Renal cortical epithelial cell (primary cell): ENCODE measurements at places on chromosomes 2 and 18. TPM values are rescaled to one million over a fixed set of nuclear protein-coding genes. Genes with fewer than 3 reads are reported as not detected.

GRCh38 chr2:240259924-240260529 lies 119.6 kb upstream of the OTOS start:
- no peak for DNase-seq

- peak; percentile 43 for DNase-seq
Measured at GRCh38 chr18:45517181-45517741, 98.0 kb upstream of the SLC14A2 start.

- no peak for DNase-seq
Measured at GRCh38 chr2:47256416-47257087, 101.4 kb upstream of the STPG4 start.

DNA sequence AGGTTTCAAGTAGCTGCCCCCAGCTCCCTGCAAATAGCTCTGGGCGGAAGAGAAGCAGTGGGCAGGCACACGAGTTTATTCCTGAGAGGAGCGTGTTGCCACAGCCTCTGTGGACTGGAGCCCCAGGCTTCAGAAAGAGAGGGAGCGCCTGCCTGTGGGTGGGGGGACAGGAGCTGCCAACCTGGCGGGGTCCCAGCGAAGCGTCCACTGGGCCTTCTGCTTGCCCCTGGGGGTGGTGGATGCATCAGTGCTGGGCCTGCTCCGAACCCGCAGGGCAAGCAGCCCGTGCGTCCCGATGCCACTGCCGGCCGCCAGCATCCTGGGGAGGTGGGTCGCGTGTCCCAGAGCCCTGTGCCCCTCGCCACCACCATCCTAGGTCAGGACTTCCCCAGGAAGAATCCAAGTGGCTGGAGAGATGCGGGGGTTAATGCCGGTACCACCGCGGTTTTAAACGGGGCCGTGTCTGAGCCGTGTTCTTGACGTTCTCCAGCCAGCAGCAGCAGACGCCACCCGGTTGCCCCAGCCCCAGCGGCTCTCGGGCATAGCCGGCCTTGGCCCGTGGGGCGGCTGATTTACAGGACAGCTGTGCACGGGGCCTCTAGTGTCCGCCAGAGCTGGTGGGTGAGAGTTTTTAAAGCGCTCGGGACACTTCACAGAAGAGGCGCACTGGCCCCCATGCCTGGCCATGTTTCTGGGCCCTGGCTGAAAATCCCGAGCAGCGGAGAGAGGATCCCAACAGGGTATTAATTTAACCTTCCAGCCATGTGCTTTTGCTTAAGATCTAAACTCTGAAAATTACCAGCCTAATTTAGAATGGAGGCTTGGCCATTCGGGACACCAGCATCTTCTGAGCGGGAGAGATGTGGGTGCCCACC lies 84.7 kb downstream of the NFATC1 start:
- no peak for DNase-seq

DNA sequence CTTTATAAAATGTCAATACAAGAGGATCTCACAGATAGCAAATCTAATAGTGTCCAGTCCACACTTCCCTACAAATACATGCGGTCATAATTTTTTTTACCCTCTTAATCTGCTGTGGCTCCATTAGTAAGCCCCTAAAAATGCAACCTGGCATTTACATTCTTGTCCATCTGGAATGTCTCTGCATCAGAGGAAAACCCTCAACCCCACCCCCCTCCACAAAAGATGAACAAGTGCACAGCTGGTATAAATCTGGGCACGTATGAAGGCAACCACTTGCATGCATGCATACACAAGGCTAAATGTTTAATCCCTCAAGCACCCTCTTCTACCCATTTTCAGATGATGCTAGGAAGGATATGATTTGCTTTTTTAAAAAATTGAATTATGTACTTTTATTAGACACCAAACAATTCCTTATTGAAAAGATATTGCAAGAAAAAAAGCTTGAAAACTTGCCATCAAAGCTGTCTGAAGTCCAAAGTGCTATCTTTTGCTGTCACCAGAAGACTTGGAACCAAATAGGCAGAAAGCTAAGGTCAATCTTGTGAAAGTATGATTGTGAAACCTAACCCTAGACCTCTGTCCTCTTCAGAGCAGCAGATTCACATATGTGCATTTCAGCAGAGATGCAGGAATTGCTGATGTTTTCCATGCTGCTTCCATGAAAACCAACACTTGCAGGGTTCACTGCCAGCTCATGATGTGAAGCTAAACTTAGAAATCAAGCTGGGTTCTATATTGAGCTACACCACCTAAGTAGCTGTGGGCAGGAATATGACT lies 39.0 kb downstream of the IRS1 start:
- peak; percentile 53 for DNase-seq

DNA sequence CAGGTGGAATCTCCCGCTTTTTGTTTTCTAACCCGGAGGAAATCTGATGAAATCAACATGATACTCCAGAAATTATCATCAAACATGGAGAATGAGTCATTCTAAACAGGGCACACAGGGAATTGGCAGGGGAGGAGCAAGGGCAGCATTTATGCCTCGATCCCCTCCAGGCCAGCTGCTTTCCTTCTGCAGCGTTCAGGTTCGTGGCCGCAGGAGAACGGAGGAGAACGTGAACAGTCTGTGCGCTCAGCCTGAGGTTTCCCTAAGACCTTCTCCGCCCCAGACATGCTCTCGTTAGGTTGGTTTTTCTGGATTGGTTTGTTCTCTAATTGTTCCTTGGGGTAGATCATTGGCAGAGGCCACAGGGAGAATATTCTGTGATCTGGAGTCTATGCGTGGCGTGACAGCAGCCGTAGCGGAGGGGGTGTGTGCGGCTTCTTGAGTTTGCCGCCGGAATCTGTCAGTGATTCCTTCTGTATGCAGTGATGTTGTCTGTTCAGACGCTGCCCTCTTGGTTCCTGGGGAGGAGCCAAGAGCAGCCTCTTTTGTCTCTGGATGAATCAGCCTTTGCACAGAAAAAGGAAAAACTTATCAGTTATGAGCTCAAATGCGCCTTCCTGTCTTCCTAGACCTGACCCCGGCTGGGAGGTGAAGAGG lies 75.9 kb downstream of the SH3BP4 start:
- DNase-seq: peak; percentile 27

DNA sequence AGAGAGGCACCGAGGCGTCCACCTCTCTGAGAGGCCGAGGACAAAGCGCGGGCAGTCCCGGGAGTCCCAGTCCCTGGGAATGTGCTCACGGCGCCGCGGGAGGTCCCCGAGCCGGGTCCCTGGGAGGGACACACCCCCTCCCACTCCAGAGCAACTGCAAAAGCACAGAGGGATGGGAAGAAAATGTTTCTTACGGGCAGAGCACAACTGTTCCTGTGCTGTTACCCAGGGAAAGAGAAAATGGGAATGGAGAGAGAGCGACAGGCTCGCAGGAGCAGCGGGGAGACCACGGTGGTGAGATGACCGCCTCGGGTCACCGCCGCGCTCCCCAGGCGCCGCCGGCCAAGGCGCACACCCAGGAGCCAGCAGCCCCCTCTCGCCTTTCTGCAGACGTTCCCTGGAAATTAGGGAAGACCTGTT lies 1.2 kb upstream of the BCL11A start:
- DNase-seq: no peak

GRCh38 chr2:238652053-238652770 lies 195.7 kb upstream of the TWIST2 start:
- no peak for DNase-seq

DNA sequence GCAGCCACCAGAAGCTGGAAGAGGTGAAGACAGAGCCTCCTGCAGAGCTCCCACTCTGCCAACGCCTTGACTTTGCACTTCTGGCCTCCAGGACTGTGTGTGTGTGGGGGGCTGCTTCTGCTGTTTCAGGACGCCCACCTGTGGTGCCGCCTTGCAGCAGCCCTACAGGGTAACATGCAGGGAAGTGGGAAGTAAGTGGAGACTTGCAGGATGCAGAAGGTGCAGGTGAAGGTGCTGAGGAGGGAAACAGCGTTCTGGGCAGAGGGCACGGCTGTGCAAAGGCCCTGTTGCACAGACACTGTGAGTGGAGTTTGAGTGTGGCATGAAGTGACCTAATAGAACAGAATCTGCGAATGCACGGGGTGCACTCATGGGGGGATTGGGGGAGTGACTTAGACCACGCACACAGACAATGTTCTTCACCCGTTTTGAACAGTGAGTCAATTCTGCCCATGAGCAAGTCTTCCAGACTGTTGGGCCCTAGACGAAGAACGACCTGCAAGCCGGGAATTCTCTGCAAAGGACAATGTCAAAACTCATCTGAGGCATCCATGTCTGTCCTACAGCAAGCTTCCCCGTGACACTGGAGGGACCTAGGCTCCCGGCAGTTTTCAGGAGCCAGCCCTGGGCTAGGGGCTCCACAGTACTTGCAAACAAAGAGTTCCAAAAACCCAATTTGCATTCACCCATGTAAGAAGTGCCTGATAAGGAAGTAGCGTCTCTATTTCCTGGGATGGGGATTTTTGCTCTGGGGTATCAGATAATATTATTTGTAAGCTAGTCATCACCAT lies 19.0 kb downstream of the MBP start:
- DNase-seq: no peak

DNA sequence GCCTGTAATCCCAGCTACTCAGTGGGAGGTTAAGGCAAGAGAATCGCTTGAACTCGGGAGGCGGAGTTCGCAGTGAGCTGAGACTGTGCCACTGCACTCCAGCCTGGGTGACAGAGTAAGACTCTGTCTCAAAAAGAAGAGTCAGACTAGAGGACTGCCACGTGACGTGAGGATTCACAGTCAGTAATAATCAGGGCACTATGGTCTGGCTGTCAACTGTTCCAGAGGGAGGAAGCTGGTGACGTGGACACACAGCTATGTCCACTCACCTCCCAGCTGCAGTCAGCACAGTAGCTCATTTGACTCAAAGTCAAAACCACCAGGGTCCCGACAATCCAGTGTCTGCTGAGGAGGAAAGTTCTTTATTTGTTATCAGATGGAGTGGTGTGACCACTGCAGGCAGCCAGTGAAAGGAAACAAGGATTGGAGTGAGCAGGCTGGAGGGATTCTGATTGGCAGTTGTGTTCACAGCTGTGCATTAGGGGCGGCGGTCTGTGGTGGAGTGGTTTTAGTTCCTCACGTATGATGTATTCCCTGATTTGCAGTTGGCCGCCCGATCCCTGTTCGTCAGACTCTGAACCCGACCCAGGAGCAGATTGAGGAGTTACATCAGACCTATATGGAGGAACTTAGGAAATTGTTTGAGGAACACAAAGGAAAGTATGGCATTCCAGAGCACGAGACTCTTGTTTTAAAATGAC lies 37.9 kb downstream of the MOGAT1 start:
- peak; percentile 83 for DNase-seq

GRCh38 chr2:205709319-205709718 lies 27.0 kb downstream of the NRP2 start:
- no peak for DNase-seq

GRCh38 chr2:173815772-173816171 lies 149.4 kb downstream of the SP3 start:
- DNase-seq: no peak

GRCh38 chr2:8550937-8551621 lies 130.8 kb upstream of the ID2 start:
- no peak for DNase-seq

GRCh38 chr18:42536442-42536841 lies 579.0 kb downstream of the RIT2 start:
- DNase-seq: no peak

DNA sequence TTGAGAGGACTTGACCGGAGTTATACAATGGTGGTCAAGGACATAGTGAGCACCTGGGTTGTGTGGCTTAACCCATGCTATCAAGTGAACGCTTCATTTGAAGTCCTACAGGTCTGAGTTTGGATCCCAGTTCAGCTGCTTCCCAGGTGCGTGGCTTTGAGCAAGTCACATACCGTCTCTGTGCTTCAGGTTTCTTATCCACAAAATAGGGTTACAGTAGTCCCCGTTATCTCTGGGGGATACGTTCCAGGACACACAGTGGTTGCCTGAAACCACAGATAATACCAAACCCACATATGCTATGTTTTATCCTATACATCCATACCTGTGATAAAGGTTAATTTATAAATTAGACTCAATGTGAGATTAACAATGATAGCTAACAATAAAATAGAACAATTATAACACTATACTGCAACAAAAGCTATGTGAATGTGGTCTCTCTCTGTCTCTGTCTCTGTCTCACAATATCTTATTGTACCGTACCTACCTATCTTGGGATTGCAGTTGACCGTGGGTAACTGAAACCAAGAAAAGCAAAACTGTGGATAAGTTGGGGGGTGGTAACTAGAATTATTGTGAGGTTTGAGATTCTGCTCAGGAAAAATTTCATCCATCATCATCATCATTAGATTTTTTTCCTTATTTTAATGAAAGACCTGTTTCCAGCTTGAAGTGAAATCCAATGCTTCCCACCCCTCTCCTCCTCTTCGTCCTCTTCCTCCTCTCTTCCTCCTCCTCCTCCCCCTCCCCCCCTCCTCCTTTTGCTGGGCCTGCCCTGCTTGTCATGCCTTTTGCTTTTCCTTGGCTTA lies 22.7 kb downstream of the LBH start:
- DNase-seq: no peak

DNA sequence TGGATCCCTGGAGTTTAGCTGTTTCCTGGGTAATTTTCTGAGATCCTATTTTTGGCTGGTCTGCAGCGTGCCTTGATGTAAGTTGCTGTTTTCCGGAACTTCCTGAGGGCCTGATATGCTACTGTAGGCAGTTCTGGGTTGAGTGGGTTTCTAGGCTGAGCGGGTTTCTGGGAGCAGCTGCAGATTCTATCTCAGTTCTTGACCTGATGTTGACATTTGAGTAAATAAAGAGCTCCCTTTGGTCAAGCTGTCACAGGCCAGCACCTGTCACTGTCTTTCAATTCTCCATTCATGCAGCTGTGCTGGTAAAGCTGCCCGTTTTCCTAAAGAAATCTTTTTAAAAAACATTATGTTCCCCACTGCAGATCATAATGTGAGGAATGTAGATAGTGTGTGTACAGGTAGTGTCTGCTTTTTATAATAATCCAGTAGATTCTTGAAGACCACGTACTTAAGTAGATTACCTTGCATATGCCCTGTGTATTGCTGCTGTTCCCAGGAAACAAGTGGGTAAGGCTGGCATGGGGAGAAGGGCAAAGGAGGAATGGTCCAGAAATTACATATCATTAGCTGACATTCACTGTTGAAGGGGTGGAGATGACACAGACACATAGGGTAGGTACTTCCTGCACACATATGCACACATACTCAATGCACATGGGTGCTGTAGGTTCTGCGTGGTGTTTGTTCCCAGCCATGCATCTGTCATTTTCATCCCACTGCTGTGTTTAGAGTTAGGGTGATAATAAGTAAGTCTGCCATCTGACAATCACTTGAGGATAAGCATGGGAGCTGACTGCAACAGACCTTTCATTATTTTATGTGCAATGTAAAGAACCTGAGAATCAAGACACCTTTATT lies 25.9 kb downstream of the CD28 start:
- no peak for DNase-seq

GRCh38 chr2:190964170-190964795 lies 49.7 kb downstream of the STAT1 start:
- no peak for DNase-seq

HJURP gene
- 1.1 and 13.0 TPM in 2 replicates for total RNA-seq

KCNK3 gene
- total RNA-seq: 9.6 and 13.7 TPM in 2 replicates

RPRD1A gene
- total RNA-seq: 58.2 and 58.6 TPM in 2 replicates

VWA3B gene
- total RNA-seq: not detected in 2 replicates

C18orf54 gene
- total RNA-seq: 4.3 and 10.6 TPM in 2 replicates

ANKAR gene
- total RNA-seq: 7.1 and 7.6 TPM in 2 replicates

HMSD gene
- total RNA-seq: 0.17 TPM in 1 of 2 replicates, not detected in the other

GPR39 gene
- total RNA-seq: 9.2 and 26.0 TPM in 2 replicates

B3GNT7 gene
- total RNA-seq: 4.0 and 4.5 TPM in 2 replicates

BMP10 gene
- total RNA-seq: not detected in 2 replicates
